ENCODE measurements at places on chromosomes 5 and 9.

DNA sequence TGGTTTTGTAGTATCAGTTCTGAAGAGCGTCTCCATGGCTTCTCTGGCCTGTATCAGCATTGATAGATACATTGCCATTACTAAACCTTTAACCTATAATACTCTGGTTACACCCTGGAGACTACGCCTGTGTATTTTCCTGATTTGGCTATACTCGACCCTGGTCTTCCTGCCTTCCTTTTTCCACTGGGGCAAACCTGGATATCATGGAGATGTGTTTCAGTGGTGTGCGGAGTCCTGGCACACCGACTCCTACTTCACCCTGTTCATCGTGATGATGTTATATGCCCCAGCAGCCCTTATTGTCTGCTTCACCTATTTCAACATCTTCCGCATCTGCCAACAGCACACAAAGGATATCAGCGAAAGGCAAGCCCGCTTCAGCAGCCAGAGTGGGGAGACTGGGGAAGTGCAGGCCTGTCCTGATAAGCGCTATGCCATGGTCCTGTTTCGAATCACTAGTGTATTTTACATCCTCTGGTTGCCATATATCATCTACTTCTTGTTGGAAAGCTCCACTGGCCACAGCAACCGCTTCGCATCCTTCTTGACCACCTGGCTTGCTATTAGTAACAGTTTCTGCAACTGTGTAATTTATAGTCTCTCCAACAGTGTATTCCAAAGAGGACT is 1.5 kb downstream of the GPR21 start:
- no peaks in the 10 kb centered on the region for H3K27me3 ChIP-seq
- H3K4me3 ChIP-seq: no peak overlapping the region
- DNase-seq: no peak
- H3K36me3 ChIP-seq: peaks cover 10% of the 10 kb centered on the region
- H3K4me1 ChIP-seq: peaks cover 10% of the 10 kb centered on the region

GRCh38 chr5:177988989-177989625 is 6.9 kb downstream of the PROP1 start:
- H3K27ac ChIP-seq: no peak overlapping the region
- no peak for DNase-seq
- no peaks in the 10 kb centered on the region for H3K36me3 ChIP-seq
- H3K4me3 ChIP-seq: no peak overlapping the region
- H3K27me3 ChIP-seq: peaks cover 22% of the 10 kb centered on the region
- H3K4me1 ChIP-seq: no peaks in the 10 kb centered on the region

GRCh38 chr9:79880626-79881025 is 308.9 kb downstream of the TLE4 start:
- no peaks in the 10 kb centered on the region for H3K36me3 ChIP-seq
- H3K4me1 ChIP-seq: no peaks in the 10 kb centered on the region
- no peak overlapping the region for H3K4me3 ChIP-seq
- H3K27me3 ChIP-seq: peaks cover 2% of the 10 kb centered on the region
- DNase-seq: no peak

DNA sequence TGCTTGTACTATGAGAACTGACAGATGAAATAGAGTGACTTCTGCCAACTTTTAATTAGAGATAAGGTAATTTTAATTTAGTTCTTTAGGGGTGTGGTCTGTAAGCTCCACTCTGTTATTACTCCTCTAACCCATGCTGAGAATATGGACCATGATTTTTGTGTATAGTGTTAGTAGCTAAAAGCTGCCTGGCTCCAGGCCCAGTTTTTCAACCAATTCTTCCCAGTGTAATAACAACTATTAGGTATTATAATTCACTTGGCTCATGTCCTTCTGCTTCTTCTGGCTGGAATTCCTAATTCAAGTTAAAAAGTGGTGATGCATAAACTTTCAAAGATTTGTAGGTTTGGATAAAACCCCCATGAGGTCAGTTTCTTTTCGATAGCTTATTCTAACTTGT is 216.3 kb downstream of the ISL1 start:
- no peaks in the 10 kb centered on the region for H3K36me3 ChIP-seq
- no peak for DNase-seq
- H3K27me3 ChIP-seq: no peaks in the 10 kb centered on the region
- no peak overlapping the region for H3K4me3 ChIP-seq

Data from IMR-90 (cell line).